ENCODE measurements at places on chromosomes 4 and X.

GRCh38 chrX:142001934-142002333 lies 98.2 kb downstream of the MAGEC1 start:
- no peak for DNase-seq

GRCh38 chrX:7347465-7347864 lies 199.5 kb upstream of the PUDP start:
- DNase-seq = no peak

DNA sequence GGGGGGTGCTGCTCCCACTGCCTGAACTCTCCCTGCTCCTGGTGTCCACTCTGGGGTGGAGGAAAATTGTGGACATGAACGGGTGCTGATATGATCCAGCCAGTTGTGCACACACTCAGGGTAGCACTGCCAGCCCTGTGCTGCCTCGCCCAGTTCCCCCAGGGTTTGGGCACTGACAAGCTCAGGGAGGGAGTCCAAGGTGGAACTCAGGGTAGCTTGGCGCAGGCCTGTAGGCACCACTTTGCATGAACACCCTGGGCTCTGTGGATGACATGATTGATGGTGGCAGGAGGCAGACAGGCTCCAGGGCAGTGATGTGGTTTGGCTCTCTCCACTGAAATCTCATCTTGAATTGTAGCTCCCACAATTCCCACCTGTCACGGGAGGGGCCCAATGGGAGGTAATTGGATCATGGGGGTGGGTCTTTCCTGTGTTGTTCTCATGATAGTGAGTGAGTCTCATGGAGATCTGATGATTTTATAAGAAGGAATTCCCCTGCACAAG lies 572.0 kb upstream of the PABPC4L start:
- no peak for DNase-seq

GRCh38 chrX:151815398-151815797 lies 80.9 kb downstream of the CNGA2 start:
- DNase-seq = no peak

DNA sequence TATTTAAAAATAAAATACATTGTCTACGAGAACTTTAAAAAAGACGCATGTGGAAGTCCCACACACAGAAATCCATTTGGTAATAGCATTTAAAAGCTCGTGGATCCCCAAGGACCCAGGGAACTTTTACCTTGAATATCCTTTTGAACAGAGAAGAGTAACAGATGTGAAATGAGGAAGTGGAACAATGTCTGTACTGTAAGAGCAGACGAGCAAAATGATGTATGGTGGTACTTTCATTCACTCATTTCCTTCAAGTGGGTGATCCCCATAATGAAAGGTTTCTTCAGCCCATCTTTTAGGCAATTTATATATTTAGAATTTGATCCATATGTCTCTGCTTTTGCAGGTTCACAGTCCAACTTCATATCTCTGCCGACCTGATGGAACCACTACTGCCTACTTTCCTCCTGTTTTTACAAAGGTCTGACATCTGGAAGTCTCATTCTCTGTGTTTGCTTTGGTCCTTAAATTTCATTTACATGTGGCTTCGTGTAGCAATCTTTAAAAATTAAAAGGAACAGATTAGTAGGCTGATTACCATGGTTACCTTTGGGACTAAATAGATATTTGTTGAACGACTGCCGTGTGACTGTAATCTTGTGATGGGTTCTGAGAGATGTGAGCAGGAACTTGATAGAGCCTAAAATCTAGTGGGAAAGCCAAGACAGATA lies 188.4 kb downstream of the PALLD start:
- no peak for DNase-seq

DNA sequence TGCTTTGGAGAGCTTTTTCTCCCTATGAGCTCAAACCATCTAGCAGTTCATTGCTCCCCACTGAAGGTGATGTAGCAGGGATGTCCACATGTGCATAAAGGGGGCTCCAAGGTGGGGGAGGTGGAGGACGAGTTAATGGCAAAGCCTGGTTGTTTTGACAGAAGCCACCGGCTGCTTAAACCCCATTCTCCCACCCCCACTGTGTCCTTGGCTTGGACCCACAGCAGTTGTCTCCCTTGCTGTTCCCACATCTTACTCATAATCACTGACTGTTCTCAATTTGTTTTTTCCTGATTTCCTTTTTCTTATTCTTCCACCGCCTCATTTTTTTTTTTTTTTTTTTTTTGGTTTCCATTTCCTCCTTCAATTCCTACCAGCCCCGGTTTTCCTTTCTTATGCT lies 72.7 kb downstream of the GEMIN8 start:
- DNase-seq = no peak

All from activated CD8-positive, alpha-beta memory T cell treated with anti-CD3 and anti-CD28 coated beads for 48 hours (primary cell).